ENCODE measurements at places on chromosomes 2 and 18.

- DNase-seq, result no peak
Measured at GRCh38 chr2:231470246-231470900, 6.1 kb upstream of the NCL start.

GRCh38 chr2:19228715-19229114 is 129.7 kb downstream of the OSR1 start:
- DNase-seq, result no peak

- DNase-seq, result no peak
Measured at GRCh38 chr2:201698588-201699226, at the start of gene MPP4. MPP4 (minus strand) TSS chr2:201698644; CDS start chr2:201693954, 4,690 bp downstream.

GRCh38 chr2:223855426-223855825 is 18.0 kb upstream of the AP1S3 start:
- no peak for DNase-seq

- no peak for DNase-seq
Measured at GRCh38 chr18:39448942-39449341, 1883.3 kb upstream of the CELF4 start.

DNA sequence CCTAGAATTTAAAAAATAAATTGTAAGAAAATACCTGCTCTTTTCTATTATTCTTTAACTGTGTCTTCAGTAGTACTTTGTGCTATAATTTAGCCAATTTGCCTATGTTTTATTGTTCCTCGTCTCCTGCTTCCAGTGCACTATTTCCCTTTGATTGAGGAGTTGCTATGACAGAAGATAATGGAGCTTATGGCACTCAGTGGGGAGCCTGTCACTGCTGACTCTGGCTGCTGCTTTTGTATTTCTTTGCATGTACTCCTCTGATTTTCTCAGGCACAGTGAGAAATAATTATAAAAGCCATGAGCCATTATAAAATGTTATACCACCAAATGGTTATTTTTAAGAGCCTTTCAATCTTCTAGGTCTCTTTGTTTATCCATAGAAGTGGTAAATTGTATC is 1310.8 kb upstream of the SLC39A10 start:
- DNase-seq, result no peak

GRCh38 chr18:35862119-35862640 is 110.3 kb upstream of the RMP24 start:
- DNase-seq, result no peak

DNA sequence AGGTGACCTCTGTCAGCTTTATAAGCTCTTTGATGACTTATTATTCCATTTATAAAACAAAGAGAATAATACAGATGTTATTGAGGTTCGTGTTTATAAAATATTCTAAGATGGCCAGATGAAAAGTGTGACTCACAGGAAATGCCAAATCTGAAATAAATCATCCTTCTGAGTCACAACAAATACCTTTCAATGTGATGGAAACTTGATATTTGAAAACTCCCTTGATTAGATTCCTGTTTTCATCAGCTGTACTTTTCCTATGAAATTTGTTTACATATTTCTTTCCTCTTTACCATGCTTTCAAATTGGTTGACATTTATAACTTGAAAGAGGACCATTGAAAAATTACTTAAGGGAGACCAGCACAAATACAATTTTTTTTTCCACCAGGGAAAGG is 30.6 kb upstream of the PPP1R1C start:
- DNase-seq, result no peak

- no peak for DNase-seq
Measured at GRCh38 chr18:29160170-29160569, 983.2 kb upstream of the CDH2 start.

- DNase-seq, result no peak
Measured at GRCh38 chr18:5890331-5891183, 4.8 kb downstream of the TMEM200C start.

GRCh38 chr2:68231061-68231372 is 21.3 kb downstream of the PPP3R1 start:
- DNase-seq, result no peak

- no peak for DNase-seq
Measured at GRCh38 chr18:457521-458412, 42.7 kb downstream of the COLEC12 start.

- DNase-seq, result no peak
Measured at GRCh38 chr2:240244543-240244942, 104.1 kb upstream of the OTOS start.

DNA sequence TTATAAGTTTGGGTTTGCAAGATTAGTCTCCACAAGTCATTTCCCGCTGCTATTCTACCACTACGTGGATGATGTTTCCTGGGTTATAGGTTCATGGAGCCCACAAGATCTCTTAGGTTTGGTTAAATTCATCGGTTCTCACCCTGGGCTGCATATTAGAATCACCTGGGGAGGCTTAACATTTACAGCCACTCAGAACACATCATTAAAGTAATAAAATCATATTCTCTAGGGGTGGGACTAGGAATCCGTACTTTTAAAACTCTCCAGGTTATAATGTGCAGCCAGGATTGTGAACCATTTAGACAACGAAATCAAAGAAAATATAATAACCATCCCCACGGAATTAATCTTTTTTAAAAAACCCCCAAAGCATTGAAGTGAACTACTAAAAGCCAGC is 167.7 kb downstream of the ACTR3 start:
- no peak for DNase-seq

DNA sequence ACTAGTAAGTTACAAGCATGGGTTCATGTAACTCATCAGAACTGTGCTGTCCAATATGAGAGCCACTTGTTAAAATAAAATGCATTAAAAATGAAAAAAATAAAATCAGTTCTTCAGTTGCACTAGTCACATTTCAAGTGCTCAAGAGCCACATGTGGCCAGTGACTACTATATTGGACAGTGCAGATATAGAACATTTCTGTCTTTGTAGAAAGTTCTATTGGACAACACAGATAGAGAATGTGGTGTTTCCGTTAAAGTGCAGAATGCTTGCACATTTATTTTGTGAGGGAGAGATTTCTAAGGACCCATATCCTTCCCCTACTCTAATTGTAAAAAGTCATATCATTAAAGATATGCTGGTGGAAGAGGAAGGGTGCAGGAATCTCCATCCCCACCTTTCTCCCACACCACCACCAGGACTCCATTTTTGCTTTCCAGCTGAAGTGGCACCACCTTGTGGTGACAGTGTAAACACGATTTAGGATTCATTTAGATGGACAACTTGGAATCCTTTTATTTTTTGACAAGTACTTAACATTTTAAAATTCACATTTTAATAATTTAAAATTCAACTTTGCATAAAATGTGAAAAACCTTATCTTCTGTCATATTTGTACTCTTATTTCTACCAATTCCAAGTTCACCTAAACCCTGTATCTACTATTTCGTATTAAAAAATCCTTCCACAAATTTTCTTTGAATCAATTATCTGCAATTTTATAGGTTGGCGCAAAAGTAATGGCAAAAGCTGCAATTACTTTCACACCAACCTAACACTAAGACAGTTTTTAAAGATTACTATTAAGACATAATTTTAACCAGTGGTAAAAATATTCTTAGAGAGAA is 9.4 kb upstream of the CD302 start:
- no peak for DNase-seq

DNA sequence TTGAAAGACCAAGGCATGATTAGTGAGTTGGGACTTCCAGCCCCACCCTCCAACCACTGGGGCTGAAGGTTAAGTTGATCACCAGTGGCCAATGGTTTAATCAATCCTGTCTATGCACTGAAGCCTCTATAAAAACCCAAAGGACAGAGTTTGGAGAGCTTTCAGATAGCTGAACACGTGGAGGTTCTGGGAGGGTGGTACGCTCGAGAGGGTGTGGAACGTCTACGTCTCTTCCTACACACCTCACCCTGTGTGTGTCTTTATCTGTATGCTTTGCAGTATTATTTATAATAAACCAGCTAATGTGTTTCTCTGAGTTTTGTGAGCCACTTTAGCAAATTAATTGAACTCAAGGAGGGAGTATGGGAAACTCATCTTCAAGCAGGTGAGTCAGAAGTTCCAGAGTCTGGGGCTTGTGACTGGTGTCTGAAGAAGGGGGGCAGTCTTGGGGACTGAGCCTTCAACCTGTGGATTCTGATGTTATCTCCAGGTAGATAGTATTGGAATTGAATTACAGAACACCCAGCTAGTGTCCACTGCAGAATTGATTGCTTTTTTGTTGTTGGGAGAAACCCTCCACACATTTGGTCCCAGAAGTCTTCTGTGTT is 20.3 kb downstream of the ACTR3 start:
- peak; percentile 31 for DNase-seq

DNA sequence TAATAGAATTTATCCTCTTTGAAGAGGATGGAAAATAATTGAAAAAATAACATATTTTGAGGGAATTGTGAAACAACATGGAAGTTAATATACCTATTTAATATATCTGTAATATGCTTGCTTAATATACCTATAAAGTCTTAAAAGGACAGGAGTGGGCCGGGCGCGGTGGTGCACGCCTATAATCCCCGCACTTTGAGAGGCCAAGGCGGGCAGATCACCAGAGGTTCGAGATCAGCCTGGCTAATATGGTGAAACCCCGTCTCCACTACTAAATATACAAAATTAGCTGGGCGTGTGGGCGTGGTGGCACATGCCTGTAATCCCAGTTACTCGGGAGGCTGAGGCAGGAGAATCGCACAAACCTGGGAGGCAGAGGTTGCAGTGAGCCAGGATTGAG is 254.9 kb downstream of the TMX3 start:
- DNase-seq, result no peak

- no peak for DNase-seq
Measured at GRCh38 chr2:9060819-9061218, 57.3 kb upstream of the MBOAT2 start.

- DNase-seq, result no peak
Measured at GRCh38 chr18:63145851-63146555, 173.6 kb downstream of the BCL2 start.

- no peak for DNase-seq
Measured at GRCh38 chr2:233288663-233289062, 19.0 kb upstream of the SAG start.

DNA sequence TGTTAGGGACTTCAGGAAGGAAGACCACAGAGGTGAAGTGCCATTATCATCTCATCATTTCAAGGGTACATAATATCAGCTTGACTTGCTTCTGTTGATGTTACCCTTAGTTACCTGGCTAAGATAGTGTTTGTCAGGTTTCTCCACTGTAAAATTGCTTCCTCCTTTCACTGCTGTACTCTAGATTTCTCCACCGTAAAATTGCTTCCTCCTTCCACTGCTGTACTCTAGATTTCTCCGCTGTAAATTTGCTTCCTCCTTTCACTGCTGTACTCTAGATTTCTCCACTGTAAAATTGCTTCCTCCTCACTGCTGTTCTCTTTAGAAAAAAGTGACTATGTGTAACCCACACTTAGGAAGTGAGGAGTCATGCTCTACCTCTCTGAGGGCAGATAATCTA is 1460.3 kb downstream of the SUCLG1 start:
- no peak for DNase-seq

GRCh38 chr2:101476605-101477208 is 1.8 kb upstream of the RFX8 start:
- DNase-seq, result no peak

DNA sequence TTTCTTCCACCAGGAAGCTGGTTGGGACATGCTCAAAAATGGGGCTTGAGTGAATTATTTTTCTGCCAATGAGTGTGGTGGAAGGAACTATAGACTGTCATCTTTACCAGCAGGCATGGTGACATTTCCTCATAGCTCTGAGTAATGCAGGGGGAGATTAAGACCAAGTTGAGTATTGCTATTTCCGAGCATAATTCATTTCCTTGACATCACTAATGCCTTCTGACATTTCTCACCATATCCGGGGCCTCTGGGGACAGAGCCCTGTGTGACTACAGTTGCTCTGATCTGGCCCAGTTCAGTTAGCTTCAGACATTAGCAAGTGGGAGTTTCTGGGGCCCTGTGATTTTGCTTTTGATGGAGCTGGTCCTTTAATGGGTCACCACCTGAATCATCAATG is 410.4 kb downstream of the MEIS1 start:
- DNase-seq, result no peak

DNA sequence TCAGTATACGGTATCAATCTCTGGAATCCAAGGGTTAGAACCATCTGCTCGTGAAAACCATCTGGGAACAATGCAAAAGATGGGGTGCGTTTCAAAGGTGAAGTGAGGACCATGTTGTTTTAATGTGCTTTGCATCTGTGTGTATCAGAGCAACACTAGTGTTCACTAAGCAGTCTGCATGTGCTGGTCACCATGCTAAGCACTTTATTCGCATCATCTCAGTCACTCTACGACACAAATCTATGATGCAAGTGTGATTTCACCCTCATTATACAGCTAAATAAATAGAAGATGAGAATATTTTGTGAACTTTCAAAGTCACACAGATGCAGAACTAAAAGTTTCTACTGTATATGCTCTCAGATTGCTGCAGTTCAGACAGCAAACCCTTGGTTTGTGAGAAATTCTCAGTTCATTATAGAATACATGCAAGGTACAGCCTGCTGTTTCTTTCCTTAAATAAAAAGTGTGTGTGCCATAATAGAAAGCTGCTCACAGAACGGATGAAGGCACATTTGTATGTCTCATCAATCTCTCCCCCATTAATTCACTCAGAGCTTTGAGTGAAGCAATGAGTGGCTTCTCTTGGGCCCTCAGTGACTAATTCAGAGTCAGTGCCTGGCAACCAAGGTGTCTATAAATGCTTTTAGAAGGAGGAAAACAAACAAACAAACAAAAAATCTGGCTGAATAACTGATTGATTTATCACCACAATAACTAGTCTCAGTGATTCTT is 652.8 kb upstream of the SOX11 start:
- DNase-seq, result no peak

Data from activated CD4-positive, CD25-positive, alpha-beta regulatory T cell treated with anti-CD3 and anti-CD28 coated beads, Interleukin-2, amount 50 U/mL, for 16 hours (primary cell).